ENCODE measurements at places on chromosomes 3 and 15.
A peak's percentile ranks its signal among the peaks of the same experiment; 100 is the strongest.

- no peak for DNase-seq
These were observed 40.0 kb downstream of the ANKRD28 start for GRCh38 chr3:15757824-15758223.

DNA sequence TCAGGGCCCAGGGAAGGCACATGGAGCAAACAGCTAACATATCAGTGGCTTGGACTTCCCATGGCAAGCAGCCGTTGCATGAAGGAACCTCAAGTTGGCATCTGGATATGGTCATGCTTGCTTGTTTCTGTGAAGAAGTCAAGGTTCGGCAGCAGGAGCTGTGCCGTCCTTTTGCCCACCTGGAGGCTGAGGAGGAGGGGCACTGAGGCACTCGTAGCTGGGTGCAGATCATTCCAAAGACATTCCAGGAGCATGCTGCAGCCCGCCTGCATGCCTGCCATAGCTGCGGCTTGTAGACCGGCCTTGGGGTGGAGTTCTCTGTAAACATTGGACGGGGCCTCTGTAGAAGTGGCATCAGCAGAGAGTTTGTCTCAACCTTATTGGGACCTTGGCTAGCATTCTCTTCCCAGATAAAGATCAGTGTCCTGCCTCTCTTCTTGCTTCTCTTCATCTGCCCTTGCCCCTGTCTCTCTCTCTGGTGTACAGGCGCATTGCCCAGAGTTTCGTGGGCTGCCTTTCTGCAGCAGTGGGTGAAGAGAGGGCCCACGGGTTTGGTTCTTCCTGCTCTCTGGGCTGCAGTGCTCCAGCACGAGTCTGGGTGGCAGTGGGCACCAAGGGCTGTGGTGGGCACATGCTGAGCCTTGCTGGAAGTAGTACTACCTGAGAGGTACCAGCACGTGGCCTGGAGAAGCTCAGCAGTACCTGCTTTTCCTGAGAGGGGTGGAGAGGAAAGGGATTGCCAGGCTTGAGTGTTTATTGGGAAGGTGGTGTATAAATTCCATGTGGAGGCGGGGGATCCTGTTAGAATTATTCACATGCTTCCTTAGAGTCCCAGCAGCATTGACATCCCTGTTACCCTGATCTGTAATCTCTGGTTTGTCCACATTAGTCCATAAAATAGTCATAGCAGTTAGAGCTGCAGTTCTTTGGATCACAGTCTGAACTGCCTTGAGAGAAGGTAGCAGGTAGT is 49.4 kb downstream of the CHCHD6 start:
- DNase-seq = no peak

DNA sequence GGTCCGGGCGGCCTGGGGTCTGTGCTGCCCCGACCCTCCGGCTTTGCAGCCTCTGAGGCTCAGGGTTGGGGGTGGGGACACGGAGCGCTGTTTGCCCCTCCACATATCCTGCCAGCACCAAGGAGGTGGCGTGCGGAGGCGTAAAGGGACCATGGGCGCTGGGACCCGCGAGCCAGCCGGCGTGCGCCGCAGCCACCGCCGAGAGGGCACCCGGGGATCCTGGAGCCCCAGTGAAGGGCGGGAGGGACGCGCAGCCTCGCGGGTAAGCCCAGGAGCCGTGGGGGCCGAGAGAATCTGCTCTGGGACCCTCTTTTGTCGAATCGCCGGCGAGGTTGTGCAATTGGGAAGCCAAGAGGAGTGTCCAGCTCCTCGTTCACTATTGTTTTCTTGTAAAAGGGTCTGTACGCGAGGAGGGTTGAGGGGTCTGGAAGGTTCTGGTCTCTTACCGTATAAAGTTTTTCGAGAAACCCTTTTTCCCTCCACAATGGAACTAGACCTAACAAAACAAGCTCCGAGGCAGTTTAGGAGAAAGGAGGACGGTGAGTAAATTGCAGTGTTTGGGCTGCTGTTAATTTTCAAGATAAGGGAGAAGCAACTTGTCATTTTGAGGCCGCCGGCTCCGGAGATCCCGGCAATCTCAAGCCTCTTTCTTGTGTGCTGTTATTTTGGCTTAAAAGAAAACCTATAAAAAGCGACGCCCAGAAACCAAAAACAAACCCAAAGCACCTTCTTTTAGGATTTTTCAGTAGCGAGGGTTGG is 29.9 kb upstream of the ST3GAL6 start:
- no peak for DNase-seq

DNA sequence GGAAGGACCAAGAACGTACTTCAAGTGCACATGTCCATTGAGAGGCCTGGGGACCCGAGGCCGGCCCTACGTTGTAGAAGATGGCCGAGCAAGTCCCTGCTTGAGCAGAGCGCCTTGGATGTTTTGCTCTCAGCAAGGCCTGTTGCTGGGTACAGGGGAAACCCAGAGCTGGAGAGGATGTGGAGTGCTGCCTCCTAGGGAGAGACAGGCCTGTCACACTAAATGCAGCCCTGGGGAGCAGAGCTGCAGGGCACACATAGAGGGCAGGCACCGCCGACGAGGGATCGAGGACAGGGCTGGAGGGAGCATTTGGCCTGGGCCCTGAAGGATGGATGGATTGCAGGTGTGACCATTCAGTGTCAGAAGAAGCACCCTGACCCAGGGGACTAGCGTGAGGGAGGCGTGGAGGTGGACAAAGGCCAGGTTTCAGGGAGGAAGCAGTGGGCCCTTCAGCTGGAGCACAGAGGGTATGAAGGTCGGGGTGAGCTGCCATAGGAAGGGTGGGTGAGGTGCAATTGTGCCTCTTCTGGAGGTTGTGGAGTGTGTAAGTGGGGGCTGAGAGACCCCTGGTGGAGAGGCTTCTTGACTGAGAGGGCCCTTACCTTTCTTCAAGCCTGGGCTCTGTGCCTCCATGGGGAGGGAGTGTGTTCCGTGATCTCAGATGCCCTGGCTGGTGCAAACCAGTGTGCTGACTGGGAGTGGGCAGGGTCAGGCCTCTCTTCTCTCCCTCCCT is 142.4 kb downstream of the CHDH start:
- no peak for DNase-seq

GRCh38 chr3:43855674-43856299 is 165.0 kb downstream of the ABHD5 start:
- DNase-seq = no peak

DNA sequence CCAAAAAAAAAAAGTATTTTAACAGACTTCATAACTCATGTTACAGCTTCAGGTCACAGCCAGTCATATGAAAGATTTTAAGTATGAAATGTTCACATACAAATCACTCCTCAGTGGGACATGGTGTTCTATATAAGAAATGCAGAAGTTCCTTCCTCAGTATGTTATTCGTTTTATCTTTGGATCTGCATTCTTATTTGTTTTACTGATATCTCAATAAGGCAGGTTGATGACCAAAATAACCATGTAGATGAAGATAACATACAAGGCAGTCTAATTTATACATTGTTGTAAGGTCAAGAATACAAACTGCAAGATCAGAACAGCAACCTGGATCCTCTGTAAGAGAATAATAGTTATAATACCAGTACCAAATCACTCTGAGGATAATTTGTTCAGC is 75.6 kb downstream of the CHAC1 start:
- DNase-seq = no peak

GRCh38 chr15:25706176-25706955 is 156.8 kb downstream of the ATP10A start:
- DNase-seq = no peak

DNA sequence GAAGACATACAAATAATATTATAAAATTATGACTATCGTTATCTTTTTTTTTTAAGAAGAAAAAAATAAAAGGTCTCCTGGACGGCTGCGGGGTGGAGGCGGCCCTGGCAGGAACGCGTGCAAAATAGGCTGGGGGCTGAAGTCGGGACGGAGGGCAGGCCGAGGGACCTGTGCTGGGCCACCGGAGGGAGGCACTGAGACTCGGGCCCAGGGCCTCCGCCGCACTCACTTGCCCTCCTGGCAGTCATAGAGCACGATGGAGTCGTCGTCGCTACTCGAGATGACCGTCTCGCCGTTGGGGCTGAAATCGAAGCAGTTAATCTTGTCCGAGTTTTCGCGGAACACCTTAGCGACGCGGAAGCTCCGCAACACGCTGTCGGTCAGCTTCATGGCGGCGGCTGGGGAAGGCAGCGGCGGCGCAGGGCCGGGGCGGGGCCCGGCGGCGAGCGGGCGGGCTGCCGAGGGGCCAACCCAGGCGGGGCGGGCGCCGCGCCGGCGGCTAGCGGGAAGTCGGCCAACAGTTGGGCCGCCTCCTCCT is 408 bp downstream of the WDR82 start:
- DNase-seq = no peak

GRCh38 chr15:85854345-85855097 is 59.8 kb upstream of the KLHL25 start:
- peak; percentile 46 for DNase-seq

- DNase-seq = no peak
These were observed 44.9 kb downstream of the METTL6 start for GRCh38 chr3:15382405-15382923.

- DNase-seq = no peak
These were observed 329.8 kb upstream of the GRM7 start for GRCh38 chr3:6531153-6531552.

DNA sequence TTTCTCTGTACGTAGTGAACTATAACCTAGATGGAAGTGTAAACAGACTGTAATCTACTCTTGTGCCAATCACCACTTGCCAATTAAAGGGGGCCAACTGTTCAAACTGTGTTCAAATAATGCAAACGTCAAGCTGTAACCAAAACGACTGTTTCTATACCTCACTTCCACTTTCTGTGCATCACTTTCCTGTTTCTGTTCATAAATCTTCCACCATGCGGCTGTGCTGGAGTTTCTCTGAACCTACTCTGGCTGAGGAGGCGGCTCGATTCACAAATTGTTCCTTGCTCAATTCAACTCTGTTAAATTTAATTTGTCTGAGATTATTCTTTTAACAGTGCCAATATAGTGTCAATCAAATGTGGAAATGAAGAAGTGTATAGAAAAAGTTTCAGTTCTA is 206.7 kb upstream of the TBC1D5 start:
- no peak for DNase-seq

GRCh38 chr3:79032686-79033318 is 735.0 kb downstream of the ROBO1 start:
- DNase-seq = no peak

DNA sequence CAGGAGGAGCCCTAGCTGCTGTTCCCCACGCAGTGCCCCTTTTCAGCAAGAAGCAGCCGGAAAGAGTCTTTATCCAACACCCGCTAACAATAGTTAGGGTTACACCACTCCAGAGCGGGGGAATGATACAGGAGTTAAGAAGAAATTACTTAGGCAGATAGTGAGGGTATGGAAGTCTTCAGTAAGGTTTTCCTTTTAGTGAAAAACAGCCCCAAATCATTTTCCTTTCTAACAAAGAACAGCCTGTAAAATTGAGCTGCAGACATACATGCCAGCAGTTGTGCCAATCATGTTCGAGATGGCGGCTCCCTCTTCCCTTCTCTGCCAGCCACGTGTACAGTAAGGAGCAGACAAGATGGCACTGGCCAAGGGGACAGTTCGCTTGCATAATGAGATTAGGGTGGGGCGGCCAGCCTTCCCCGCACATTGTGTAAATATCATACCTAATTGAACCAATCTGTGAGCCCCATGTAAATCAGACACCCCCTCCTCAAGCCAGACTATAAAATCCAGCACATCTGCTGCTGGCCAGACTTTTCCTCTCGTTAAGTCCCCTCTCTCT is 18.5 kb upstream of the SENP5 start:
- DNase-seq = no peak

GRCh38 chr3:64675687-64676247 is 12.0 kb downstream of the ADAMTS9 start:
- DNase-seq = no peak

DNA sequence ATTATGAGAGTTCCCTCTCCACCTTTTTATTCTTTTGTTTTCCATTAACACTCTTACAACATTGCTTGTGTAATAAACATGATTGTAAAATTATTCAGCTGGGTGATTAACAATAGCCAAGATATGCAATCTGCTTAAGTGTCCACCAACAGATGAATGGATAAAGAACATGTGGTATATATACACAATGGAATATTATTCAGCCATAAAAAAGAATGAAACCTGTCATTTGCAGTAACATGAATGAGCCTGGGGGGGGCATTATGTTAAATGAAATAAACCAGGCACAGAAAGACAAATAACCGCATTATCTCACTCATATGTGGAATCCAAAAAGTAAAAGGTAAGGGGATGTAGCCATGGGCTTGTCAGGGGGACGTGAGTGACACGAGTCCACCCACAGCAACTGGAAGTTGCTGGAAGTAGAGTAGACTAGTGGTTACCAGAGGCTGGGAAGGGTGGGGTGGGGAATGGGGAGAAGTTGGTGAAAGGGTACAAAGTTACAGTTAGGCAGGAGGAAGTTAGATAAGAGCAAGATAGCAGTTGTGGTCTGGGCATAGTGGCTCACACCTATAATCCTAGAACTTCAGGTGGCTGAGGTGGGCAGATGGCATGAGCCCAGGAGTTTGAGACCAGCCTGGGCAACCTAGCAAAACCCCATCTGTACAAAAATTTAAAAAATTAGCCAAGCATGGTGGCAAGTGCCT is 28.7 kb upstream of the CD47 start:
- no peak for DNase-seq

GRCh38 chr15:83694015-83694414 is 40.1 kb downstream of the ADAMTSL3 start:
- no peak for DNase-seq

DNA sequence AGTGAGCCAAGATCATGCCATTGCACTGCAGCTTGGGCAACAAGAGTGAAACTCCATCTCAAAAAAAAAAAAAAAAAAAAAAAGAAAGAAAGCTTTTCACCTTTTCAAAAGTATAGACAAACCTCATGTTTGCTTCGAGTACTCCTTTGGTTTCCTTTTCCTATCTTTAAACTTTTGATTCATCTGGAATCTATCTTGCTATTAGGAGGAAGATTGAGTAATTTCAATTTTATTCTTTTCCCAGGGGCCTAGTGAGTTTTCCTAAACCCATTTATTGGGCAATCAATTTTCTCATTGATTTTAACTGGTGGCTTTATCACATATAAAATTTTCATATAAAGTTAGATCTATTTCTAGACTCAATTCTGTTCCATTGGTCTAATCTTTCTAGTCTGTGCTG is 190.5 kb upstream of the VEPH1 start:
- DNase-seq = no peak

GRCh38 chr3:196555295-196555694 is 13.1 kb downstream of the WDR53 start:
- DNase-seq = no peak

DNA sequence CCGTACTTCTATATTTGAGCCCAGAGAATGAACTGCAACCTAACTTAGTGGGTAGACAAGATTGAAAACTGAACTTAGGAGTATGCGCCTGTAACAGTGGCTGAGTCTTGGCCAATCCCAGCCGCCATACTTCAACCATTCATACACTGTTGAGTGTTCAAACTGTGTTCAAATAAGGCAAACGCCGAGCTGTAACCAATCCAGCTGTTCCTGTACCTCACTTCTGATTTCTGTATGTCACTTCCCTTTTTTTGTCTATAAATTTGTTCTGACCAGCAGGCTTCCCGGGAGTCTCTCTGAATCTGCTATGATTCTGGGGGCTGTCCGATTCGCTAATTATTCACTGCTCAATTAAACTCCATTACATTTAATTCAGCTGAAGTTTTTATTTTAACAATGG is 58.6 kb upstream of the TPM1 start:
- no peak for DNase-seq

GRCh38 chr3:180626844-180627243 is 24.9 kb downstream of the TTC14 start:
- DNase-seq = no peak

GRCh38 chr3:459311-459670 is 262.7 kb downstream of the CHL1 start:
- no peak for DNase-seq

GRCh38 chr3:52854013-52854412 is 19.2 kb upstream of the MUSTN1 start:
- no peak for DNase-seq

GRCh38 chr3:172334671-172335207 is 113.5 kb downstream of the GHSR start:
- DNase-seq = no peak
